ENCODE measurements at places on chromosomes 6 and 20.
A peak's percentile ranks its signal among the peaks of the same experiment; 100 is the strongest.

- DNase-seq: peak; percentile 30
Observed at GRCh38 chr6:136716917-136717715, 75.2 kb downstream of the MAP3K5 start.

DNA sequence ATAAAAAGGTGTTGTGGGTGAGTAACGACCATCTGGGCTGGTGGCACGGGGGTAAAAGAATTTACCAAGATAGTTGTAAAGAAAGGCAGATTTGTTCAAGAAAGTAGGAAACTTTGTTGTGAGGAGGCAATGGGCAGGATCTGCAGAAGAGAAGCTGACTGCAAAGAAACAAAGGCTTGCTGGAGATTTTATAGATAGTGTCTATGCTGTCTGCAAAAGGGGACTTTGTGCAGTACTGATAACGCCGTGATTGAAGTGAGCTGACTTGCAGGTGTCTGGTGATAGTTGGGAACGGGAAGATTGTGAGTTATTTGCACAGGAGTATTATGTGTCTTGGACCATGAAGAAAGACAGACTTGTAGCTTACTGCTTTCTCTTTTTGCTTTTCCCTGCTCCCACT, 36.8 kb upstream of the GSTA3 start:
- DNase-seq: no peak

DNA sequence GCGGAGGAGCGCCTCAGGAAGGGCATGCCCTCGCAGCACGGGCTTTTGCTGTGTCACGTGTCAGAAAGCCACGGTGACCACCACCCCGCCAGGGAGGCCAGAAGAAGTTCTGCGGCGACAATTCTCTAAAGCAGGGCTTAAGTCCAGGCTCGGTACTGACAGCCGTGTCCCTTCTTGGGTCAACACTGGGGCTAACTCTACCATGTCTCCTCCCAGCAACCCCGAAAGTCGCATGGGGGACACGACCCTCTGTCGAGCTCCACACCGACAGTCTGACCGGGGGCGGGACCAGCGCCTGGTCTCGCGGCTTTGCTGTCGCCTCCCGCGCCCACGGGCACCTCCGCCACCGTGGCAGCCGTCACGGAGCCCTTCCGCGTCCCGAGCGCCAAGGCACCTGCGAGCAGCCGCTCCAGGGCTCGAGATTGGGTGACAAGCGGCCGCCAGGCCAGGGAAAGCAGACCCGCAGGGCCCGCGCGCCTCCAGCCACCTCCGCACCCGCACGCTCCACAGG, 534 bp downstream of the NANP start:
- DNase-seq: peak; percentile 54

GRCh38 chr20:61560361-61560853, 308.3 kb downstream of the CDH4 start:
- no peak for DNase-seq

- no peak for DNase-seq
Observed at GRCh38 chr6:157599191-157599590, 218.2 kb downstream of the ZDHHC14 start.

- DNase-seq: no peak
Observed at GRCh38 chr6:40992746-40993145, 46.3 kb downstream of the UNC5CL start.

DNA sequence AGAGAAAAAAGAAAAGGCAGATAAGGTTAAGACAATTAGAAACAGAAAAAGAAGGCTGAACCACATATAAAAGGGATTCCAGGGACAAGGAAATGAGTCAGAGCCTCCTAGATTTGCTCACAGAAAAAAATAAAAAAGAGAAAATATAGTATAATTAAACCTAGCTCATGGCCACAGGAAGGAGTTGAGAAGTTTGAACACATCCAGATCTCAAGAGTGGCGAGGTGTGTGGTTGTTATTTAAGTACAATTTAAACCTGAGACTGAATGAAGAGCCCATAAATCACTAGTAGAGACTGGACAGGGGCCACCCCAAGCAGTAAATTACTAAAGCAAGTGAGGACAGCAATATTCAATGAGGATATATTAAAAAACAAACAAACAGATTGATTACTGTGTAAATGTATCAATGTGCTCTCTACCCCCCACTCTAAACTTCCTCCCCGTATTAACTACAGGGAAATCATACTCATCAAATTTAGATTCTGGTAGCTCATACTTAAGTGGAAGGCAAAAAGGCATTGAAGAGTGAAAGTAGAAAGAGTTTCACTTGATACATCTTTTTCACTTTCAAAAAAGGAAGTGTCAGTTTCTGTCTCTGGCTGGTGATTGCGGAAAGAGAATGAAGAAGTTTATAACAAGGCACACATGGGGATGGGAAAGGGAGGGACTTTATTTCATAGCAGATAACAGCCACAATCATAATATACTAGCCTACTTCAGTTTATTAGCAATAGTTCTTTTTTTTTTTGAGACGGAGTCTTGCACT, 49.3 kb upstream of the SCAF8 start:
- peak; percentile 87 for DNase-seq

DNA sequence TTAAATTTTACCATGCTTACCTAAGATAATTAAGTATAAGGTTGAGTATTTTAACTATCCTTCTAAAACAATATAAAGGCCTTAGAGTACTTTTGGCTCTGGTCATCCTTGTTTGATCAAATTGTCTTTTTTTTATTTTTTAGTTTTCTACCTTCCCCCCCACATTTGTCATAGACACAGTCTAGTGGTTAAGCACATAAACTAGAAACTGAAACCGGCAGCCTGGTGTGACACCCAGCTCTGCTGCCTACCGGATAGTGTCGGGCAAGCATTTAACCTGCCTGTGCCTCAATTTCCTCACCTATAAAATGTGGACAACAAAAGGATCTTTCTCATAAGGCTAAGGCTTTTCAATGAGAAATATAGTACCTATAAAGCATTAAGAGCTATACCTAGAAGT, 21.6 kb upstream of the TULP4 start:
- DNase-seq: peak; percentile 38

DNA sequence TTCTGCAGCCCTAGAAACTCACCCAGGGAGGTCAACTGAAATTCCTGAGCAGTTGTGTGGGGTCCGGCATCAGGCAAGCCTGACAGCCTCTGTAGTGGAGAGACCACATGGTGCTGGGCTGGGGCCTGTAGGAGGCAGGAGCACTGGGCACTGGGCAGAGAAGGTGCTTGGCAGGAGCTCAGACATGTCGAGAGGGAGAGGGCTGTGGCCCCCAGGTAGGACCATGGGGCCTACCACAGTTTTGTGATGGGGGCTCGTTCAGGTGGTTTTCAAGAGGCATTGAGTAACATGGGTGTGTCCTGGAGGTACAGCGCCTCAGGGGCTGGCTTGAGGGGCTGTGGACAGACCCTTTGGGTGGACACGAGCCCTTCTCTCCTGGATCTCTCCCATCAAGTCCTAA, 15.9 kb downstream of the SLC22A23 start:
- no peak for DNase-seq

DNA sequence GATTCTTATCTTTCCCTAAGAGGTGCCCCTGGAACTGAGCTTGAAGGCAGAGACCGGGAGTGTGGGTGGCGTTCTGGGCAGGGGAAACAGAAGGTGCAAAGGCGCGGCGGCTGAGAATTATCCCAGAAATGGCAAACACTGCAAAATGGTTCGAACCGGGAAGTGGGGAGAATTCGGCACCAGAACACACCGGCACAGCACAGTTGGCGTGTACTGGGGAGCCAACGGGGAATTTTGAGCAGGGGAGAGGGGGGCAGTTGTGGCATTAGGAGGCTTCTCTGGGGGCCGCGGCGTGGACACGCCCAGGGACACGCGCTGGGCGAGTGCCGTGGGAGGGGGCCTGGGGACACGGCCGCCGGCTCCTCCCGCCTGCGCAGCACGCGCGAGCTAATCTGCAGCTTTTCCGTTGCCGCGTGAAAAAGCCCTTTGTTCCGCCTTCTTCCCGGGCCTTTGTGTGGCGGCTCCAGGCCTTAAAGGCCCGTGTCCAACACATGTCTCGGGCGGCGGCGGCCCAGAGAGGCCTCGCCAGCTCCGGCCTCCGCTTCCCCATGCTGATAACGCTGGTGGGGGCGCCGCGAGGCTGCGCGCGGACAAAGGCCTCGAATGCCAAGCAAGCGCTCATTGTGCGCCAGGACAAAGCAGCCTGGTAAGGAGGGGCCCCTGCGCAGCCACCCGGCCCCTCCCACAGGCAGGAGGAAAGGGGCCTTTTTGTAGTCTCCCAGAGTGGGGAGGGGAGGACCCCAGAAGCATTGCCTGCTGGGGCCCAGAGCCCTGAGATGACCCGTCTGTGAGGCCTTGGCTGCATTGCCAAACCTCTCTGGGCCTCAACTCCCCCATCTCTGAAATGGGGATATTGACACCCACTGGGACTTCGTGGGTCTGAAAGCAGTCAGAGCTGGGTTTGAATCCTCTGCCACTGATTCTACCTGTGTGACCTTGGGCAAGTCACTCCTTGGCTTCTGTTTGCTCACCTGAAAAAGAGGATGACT, 82.8 kb downstream of the CD40 start:
- no peak for DNase-seq

GRCh38 chr6:71421611-71422010, 133.0 kb downstream of the OGFRL1 start:
- DNase-seq: no peak

GRCh38 chr20:56542489-56543030, 9.5 kb downstream of the FAM209B start:
- no peak for DNase-seq

DNA sequence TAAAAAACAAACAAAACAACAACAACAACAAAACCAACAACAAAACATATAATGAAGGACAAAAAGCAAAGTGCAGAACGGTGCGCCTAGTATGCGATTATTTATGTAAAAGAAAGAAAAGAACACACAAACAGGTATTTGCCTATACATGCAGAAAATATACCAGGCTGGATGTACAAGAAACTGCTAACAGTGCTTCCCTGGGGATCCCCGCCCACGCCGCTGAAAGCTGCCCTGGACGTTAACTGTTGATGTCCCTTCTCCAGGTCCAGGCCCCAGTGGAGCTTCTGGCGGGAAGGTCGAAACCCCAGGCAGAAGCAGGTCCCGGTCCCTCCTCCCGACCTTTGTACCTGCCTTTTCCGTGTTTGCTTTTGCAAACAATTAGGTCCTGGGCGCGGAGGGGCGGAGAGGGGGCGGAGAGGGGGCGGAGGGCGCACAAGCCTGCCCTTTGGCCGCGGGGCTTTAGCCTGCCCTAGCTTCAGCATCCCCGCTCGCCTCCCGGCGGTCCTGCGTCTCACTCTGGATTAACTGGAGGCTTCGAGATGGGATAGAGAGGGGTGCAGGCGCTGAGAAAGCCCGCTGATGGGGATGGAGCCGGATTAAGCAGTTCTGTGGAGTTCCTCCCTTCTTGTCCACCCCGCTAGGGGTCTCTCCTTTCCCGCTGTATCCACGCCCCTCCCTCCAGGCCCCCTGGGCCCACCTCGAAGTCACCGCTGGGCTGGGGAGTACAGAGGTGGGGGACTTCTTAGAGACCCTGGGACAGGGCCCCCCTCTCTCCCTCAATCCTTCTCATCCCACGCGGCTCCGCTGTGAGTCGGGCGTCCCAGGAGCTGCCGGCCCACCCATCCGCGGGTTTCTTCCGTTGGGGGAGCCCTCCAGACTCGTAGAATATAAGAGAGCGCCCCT, 8.2 kb upstream of the AHCY start:
- DNase-seq: no peak

GRCh38 chr20:8020314-8021079, 936 bp upstream of the TMX4 start:
- no peak for DNase-seq

GRCh38 chr6:23951691-23952090, 174.3 kb upstream of the NRSN1 start:
- no peak for DNase-seq

DNA sequence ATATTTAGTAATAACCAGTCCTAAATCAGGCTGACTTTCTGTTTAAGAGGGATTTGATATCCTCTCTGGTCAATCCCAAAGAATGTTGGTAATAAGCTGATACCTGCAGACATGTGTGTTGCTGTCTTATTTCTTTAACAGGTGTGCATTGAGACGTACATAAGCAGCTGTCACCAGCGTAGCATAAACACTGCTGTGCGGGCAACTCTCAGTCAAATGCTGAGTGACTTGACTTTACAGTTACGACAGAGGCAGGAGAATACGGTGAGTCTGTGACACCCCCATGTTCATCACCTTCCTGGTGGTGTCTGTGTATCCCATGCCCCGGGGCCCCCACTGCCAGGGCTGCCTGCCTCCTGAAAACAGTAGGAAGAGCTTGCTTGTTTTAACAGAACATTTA, 20.1 kb upstream of the PBOV1 start:
- DNase-seq: no peak

DNA sequence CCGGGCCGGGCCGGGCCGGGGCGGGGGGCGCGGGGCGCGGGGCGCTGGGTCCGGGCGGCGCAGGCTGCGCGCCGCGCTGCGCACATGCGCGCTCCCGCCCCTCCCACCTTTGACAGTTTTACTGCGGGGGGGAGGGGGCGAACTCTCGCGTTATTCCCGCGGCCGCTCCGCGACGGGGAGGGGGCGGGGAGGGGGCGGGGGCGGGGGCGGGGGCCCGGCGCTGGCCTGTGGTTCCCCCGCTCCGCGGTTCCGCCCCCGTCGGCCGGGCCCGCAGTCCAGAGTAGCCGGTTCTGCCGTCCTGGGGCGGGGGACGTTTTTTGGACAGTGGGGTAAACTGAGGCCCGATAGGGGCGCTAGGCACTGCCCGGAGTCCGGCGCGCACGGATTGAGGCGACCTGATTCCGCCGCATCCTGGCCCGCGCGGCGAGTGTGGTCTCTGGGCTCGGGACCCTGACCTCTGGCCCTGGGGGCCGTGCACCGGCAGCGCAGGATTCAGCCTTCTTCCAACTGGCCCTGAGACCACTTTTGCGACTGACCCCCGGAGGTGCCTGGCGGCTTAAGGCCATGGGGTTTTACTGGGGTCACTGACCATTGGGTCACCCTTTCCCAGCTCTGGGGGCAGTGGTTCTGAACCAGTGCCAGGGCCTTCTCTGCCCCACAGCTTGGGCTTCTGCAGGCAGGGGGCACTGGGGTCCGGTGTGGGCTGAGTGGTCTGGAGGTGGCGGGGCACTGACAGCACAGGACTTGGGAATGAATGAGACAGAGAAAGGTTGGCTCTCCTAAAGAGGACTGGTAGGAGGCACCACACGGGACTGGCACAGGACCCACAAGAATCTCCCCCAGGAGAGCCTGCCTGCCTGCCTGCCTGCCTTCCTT, at the start of gene ZNF512B:
Gene ZNF512B (minus strand): TSS at position 93 of the 876 bp plus-strand sequence. CDS start 1,980 bp downstream, outside the sequence.
- DNase-seq: no peak

Measured in inflammatory macrophage treated with lipopolysaccharide for 4 hours (primary cell).